Psoas muscle (tissue), 8 donors: ENCODE measurements at places on chromosomes 12 and 14. TPM values are rescaled to one million over a fixed set of nuclear protein-coding genes. Genes with fewer than 3 reads are reported as not detected.
A peak's percentile ranks its signal among the peaks of the same experiment; 100 is the strongest.

DNA sequence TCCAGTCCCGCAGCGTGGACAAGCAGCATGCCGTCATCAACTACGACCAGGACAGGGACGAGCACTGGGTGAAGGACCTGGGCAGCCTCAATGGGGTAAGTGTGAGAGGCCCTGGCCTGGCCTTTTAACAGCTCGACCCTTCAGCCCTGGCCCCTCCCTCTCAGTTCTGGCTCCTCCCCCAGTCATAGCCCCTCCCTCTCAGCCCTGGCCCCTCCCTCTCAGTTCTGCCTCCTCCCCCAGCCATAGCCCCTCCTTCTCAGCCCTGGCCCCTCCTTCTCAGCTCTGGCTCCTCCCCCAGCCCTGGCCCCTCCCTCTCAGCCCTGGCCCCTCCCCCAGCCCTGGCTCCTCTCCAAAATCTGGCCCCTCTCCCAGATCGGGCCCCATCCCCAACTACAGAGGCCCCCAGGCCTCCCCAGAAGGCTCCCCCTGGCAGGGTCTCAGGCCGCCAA, 11.2 kb downstream of the CEP170B start:
- peaks cover 24% of the 10 kb centered on the region for H3K36me3 ChIP-seq
- H3K27ac ChIP-seq: no peak overlapping the region
- peaks cover 11% of the 10 kb centered on the region for H3K4me1 ChIP-seq
- DNase-seq: peak; percentile 61

DNA sequence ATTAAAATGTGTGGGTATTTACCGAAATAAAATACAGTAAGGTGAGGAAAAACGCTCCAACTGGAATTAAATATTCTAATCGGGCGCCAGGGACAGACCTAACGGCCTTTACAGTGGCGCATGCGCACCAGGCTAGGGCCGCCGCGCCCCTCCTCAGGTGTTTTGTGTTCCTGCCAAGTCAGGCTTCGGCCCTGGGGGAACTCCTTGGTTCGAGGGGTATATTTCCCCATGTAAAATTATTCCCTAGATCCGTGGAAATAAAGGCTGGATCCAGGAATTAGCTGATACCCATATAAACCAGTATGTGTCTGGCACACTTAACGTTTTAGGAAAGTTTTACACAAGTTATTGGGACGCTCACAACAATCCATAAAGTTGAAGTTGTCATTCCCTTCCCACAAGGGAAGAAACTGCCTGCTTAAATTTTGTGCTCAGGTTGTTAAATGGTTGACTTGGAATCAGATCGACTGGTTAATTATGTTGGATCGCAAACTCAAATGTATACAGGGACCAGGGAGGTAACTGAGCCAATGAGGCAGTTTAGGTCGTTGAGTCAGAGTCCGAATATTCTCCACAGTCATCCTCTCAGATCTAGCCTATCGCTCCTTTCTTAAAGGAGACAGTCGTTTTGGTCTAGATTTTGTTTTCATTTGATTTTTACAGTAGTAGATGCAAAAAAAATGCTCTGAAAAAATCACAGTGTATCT, 621 bp upstream of the ANAPC7 start:
- no peaks in the 10 kb centered on the region for H3K27me3 ChIP-seq
- H3K4me3 ChIP-seq: peak overlapping the region; percentile 96
- no peaks in the 10 kb centered on the region for H3K36me3 ChIP-seq
- peak overlapping the region; percentile 95 for H3K27ac ChIP-seq
- DNase-seq: peak; percentile 66

- H3K36me3 ChIP-seq: no peaks in the 10 kb centered on the region
- no peak overlapping the region for H3K4me3 ChIP-seq
- no peaks in the 10 kb centered on the region for H3K27me3 ChIP-seq
- H3K27ac ChIP-seq: no peak overlapping the region
- peak; percentile 61 for DNase-seq
Measured at GRCh38 chr12:56803750-56804149, 40.6 kb downstream of the HSD17B6 start.

DNA sequence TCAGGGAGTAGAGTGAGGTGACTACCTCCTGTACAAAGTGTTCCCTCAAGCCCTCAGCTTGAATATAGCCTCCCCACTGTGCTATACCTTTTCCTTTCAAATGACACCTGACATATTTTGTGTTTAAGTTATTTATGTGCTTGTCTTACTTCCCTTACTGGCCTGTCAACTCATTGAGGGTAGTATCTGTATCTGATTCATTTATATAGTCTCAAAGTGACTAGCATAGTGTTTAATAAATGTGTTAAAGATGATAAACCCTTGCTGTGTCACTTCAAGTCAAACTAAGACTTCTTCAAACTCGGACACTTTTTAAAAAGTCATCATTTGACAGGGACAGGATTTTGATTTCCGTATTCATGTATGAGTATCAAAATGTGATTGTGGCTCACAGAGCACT, 52.1 kb downstream of the APAF1 start:
- no peak overlapping the region for H3K27ac ChIP-seq
- peaks cover 52% of the 10 kb centered on the region for H3K36me3 ChIP-seq
- no peaks in the 10 kb centered on the region for H3K4me1 ChIP-seq
- DNase-seq: no peak
- H3K4me3 ChIP-seq: no peak overlapping the region

DNA sequence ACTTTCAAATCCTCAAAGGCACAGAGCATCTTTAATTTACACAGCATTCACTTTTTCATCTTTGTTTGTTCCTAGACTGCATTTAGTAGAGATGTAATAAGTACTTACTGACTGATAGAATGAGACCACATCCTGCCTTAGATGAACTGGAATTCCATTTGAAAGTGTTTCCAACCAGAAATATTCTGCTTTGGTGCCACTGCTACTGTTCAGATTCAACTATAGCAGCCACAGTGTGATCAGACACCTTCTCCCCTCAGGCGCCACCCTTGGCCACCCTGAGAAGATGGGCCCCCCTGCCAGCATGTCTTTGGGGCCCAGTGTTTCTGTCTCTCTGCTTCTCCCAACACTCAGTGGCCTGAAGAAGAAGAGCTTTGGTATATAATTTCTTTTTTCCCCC, 449.1 kb downstream of the RAD51B start:
- H3K4me3 ChIP-seq: no peak overlapping the region
- H3K36me3 ChIP-seq: no peaks in the 10 kb centered on the region
- H3K4me1 ChIP-seq: no peaks in the 10 kb centered on the region
- no peaks in the 10 kb centered on the region for H3K27me3 ChIP-seq
- no peak for DNase-seq
- H3K27ac ChIP-seq: no peak overlapping the region

The CLEC2A gene
- polyA plus RNA-seq: not detected

The RNU4-1 gene
- polyA plus RNA-seq: not detected

The TSPAN19 gene
- polyA plus RNA-seq: 0.04 TPM

The NTS gene
- 0.05 TPM for polyA plus RNA-seq
